ENCODE measurements at places on chromosomes 16 and 17.

- DNase-seq, result no peak
These were observed 3.4 kb downstream of the DRC7 start for GRCh38 chr16:57697896-57698537.

DNA sequence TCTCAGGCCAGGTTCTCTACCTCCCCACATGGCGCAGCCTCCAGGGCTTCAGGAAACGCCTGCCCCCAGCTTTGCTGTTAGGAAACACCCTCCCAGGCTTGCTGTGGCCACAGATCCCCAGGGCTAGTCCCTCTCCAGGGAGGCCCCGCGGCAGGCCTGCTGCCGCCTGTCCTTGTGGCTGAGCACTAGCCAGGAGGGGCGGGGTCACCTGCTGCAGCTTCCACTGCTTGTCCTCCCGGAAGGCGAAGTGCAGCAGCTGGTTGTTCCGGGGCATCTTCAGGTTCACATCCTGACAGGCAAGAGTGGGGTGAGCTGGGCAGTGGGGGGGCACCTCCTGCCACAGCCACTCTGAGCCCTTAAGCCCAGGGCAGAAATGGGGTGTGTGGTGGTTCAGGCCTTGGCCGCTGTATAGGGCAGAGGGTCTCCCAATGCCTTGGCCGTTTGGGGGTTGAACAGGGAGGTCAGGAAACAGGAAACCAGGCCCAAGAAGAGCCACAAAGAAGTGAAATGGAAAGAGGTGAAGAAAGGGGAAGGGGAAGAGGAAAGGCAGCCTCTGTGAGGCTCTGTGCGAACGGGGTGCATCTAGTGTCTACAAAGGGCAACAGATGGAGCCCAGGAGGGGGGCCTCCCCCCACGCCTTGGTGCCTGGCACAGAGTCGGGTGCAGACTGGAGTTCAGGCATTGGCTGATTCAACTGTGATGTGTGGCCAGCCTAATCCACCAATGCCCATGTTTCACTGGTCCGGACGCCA lies 2.0 kb downstream of the ROGDI start:
- no peak for DNase-seq

GRCh38 chr17:3529817-3530741 lies 27.5 kb downstream of the TRPV3 start:
- no peak for DNase-seq

DNA sequence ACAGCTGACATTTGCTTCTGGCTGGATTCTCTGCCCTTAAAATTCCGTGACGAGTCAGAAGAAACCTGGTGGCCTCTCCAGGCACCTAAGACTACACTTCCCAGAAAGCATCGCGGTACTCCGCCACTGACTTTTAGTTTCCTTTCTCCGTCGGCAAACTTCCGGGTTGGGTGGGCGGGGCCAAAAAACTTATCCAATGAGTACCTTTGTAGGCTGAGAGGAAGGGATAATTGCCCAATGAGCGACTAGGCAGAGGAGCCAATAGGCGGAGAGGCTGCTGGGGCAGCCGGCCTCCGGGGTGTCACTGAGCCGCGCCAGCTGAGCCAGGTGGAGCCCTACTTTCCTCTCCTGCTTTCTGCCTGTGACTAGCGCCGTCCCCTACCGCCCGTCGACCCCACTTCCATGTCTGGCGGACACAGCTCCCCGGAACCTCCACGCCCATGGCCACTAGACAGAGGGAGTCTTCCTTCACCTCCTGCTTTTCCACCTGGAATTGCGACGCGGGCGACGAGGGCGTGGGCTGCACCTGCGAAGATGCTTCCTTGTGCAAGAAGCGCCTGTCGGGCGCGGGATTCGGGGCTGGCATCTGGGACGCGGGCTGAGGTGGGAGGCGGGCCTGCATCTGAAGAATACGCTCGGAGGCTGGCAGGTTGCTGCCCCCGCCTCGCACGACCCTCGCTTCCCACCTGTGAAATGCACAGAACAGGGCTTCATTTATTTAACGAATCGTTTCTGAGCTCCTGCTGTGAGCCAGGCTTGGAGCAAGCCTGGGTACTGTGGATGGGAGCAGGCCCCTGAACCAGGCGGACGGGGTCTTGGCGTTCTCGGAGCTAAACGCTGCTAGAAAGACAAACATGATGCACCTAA lies 16.5 kb upstream of the ARHGAP17 start:
- DNase-seq, result peak; percentile 86

DNA sequence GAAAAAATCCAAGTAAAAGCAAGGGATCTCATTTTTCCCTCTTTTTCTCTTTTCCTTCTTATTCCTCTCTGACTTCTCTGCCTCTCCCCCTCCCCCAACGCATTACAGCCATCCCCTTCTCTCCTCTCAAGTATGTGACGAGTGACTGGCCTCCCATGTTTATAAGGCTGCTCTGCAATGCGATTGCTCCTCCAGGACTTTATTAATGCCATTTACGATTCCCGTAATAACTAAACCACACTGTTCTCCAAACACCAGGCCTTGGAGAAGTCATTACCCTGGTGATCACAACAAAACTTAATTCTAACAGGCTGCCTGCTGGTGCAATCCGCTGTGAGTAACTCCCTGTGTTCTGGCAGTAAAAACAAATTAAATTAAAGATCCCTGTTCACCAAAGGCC lies 88.8 kb downstream of the HS3ST3B1 start:
- no peak for DNase-seq

DNA sequence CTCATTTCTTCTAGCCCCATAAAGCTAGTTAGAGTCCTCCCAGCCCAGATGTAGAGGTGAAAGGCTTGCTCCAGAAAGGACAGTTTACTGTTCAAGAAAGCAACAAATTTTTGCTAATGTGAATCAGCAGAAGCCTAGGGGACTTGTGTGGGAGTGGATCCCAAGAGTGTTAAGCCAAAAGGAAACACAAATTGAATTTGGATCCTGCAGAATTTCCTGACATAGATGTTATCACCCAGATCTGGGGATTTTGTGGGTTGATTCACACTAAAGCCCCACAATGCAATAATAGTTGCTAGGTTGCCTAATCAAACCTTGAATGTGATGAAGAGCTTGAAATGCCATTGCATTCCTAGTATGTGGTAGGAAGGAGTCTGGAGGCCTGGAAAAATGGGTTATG lies 135.2 kb upstream of the HS3ST3A1 start:
- no peak for DNase-seq

GRCh38 chr17:62787366-62787765 lies 20.7 kb downstream of the MARCHF10 start:
- DNase-seq, result no peak

GRCh38 chr16:81526935-81527334 lies 82.3 kb downstream of the CMIP start:
- no peak for DNase-seq
